ENCODE measurements at places on chromosomes 6 and 20. TPM values are rescaled to one million over a fixed set of nuclear protein-coding genes. Genes with fewer than 3 reads are reported as not detected.
A peak's percentile ranks its signal among the peaks of the same experiment; 100 is the strongest.

DNA sequence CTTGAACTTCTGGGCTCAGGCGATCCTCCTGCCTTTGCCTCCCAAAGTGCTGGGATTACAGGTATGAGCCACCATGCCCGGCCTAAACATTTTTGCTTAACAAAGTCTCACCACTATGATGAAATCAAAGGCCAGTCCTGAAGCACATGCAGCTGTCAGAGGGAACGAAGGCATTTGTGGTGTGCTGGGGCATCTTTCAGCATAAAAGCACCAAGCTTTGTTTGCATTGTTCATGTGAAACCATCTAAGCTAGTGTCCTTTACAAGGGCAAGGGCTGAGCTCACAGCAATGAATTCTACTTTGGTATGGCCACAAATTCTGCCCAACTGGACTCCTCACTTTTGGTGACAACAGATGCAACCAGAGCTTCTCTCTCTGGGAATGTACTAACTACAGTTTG is 66.8 kb downstream of the ZFP64 start:
- H3K27ac ChIP-seq, result no peak overlapping the region
- no peaks in the 10 kb centered on the region for H3K36me3 ChIP-seq
- no peak for DNase-seq
- no peak overlapping the region for H3K4me3 ChIP-seq

GRCh38 chr6:105401247-105402089 is 1.4 kb downstream of the PREP start:
- H3K36me3 ChIP-seq, result peaks cover under 1% of the 10 kb centered on the region
- no peaks in the 10 kb centered on the region for H3K27me3 ChIP-seq
- DNase-seq, result no peak
- H3K4me3 ChIP-seq, result peak overlapping the region; percentile 38
- no peak overlapping the region for H3K27ac ChIP-seq
- no peaks in the 10 kb centered on the region for H3K4me1 ChIP-seq

DNA sequence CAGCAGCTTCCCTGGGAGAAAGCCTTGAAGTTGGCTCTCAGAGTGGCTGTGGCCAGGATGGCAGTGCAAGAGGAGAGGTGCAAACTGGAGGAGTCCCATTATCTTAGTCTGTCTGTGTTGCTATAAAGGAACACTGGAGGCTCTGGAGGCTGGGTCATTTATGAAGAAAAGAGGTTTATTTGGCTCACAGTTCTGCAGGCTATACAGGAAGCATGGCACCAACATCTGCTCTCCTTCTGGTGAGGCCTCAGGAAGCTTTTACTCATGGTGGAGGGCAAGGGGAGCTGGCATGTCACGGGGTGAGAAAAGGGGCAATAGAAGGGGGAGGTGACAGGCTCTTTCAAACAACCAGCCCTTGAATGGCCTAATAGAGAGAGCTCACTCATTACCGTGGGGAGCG is 47.1 kb downstream of the PSMG4 start:
- H3K4me1 ChIP-seq, result no peaks in the 10 kb centered on the region
- H3K36me3 ChIP-seq, result no peaks in the 10 kb centered on the region
- H3K27ac ChIP-seq, result no peak overlapping the region
- DNase-seq, result no peak
- H3K27me3 ChIP-seq, result no peaks in the 10 kb centered on the region

- H3K27ac ChIP-seq, result no peak overlapping the region
- peak overlapping the region; percentile 75 for H3K4me3 ChIP-seq
- DNase-seq, result no peak
- H3K4me1 ChIP-seq, result no peaks in the 10 kb centered on the region
- H3K27me3 ChIP-seq, result no peaks in the 10 kb centered on the region
- no peaks in the 10 kb centered on the region for H3K36me3 ChIP-seq
Measured at GRCh38 chr20:21125072-21125848, 622 bp upstream of the KIZ start.

MTFR2 gene
- total RNA-seq, result 0.39 TPM

RAET1G gene
- total RNA-seq, result not detected

HLA-DPB1 gene
- total RNA-seq, result 98.9 TPM

PNLDC1 gene
- total RNA-seq, result not detected
